GM04503 (cell line): ENCODE measurements at places on chromosomes 1 and 21.

DNA sequence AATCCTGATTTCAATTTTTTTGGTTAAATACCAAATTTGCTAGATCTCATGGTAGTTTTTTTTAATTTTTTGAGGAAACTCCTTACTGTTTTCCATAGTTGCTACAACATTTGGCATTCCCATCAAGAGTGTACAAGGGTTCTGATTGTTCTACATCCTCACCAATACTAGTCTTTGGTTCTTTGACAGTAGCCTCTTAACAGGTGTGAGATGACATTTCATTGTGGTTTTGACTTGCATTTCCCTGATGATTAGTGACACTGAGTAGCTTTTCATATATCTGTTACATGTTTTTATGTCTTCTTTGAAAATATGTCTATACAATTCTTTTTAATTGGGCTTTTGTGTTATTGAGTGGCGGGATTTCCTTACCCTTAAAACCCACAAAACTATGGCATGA, 20.9 kb upstream of the RGS13 start:
- DNase-seq, result no peak

GRCh38 chr21:37249112-37249904, 17.8 kb downstream of the VPS26C start:
- DNase-seq, result no peak

DNA sequence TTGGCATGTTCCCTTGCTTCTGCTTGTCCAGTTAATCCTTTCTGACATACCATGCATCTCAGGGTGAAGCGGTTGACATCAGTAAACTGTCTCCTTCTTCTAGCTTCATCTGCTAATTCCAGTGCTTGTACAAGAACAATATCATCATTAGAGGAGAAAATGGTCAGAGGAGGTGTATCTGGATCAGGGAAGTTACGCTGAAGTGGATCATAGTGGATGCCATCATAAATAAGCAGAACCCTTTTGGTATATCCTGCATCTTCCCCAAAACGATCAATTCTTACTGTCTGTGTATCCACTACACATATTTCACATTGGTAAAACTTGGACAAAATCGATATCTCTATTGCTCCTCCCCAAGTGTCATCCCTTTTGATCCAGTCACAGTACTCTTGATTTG, 2.0 kb downstream of the YOD1 start:
- no peak for DNase-seq

- DNase-seq, result no peak
Observed at GRCh38 chr1:51518033-51518585, 957 bp downstream of the EPS15 start.

- no peak for DNase-seq
Observed at GRCh38 chr21:32710069-32710784, 17.6 kb downstream of the SYNJ1 start.

GRCh38 chr1:166479052-166479631, 312.3 kb upstream of the FAM78B start:
- no peak for DNase-seq

GRCh38 chr1:219664310-219665029, 51.6 kb upstream of the ZC3H11B start:
- DNase-seq, result no peak

DNA sequence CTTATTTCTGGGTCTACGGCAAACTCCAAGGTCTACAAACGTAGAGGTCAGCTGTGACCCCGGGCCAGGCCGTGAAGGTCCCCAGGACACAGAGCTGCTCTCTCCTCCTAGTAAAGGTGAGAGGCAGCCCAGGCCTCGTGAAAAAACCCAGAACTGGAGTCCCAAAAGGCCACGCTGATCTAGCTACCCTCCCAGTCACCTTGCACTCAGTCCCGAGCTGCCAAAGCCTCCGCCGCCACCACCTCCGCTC, 125 bp downstream of the ATP5PF start:
- no peak for DNase-seq

- DNase-seq, result no peak
Observed at GRCh38 chr1:30447701-30448100, 275.7 kb downstream of the MATN1 start.

- no peak for DNase-seq
Observed at GRCh38 chr1:78255383-78255782, 209.6 kb downstream of the GIPC2 start.

GRCh38 chr1:11143907-11144306, 44.2 kb upstream of the EXOSC10 start:
- DNase-seq, result no peak

DNA sequence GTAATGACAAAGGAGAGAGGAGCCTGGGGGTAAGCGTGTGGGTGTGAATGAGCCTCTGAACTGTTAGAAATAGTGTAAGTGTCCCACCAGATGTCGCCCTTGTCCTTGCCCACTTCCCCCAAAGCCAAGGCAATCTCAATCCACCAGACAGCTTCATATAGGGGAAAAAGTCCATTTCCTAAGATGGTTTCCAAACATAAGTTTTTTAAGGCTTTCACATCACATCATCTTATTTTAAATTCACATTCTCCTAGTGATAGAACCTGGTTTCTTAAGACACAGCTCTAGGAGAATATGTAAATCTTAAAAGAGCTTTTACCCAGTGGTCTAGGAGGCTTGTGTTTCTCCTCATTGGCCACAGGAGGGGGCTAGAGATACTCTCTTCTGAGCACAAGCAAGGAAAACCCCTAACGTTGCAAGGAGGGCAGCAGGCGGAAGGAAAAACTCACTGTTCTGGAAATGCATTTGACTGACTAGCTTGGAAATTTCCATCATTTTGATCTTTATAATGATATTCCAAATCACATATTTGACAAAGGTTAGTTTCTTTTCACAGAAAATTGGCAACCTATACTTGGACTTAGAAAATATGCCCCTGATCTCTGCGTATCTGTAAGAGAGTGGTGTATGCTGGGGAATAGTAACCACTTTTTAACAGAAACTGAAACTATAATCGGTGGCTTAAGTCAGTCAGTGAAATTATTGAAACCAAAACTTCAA, 51.9 kb upstream of the LPAR3 start:
- peak; percentile 60 for DNase-seq

DNA sequence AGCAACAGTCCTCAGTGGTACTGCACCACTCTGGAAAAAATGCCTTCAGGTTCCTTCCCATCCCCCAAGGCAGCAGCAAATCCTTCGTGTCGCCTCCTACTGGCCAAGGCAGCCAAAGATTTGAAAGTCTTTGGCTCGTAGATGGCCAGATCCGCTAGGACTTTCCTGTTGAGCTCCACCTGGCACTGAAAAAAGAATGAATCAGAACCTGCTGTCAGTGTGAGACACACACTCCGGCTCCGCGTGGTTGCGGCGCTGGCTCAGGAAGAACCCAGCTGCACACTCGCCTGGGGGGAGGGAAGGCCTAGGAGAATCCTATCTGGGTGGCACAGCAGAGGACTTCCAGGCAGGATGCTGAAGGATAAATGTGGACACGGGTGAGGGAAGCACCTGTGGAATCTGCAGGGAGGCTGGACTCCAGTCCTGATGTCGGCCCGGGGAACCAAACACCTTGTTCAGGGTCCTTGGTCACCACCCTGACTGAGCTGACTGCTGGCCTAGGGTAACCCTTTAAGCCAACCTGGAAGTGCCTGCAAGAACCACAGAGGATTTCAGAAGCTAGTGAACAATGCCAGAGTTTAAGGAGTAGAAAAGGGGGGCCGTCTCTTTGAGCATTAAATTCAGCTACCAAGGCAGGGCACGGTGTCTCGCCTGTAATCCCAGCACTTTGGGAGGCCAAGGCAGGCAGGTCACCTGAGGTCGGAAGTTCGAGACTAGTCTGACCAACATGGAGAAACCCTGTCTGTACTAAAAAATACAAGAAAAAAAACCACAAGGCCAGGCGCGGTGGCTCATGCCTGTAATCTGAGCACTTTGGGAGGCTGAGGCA, 3.2 kb upstream of the CCNL2 start:
- no peak for DNase-seq

DNA sequence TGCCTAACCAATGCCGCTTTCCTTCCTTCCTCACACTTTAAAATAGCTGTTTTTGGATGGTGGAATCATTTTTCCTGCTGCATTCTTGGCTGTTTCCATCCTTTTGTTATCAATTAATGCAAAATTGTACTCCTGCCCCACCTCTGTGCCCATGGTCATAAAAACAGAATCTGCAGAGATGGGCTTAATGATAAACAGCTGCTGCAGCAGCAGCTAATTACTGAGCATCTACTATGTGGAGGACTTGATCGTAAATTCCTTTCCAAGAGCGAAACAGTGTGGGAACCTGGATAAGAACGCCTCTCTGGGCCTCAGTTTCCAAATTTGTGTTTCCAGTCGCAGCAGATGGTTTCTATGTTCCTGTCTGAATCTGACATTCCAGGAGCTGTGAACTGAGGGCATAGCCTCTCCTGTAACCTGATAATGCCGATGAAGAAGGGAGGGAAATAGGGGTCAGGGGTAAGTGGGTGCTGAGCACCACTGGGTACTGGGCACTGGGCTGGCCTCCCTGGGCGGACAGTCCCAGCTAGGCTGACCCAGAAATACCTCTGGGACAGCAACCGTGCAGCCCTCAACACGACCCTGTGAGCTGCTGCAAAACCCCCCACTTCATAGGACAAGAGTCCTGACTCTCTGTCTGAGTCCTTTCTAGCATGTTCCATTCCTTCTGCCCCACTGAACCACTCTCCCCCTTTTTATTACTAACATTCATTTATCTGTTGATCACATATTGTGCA, 121.7 kb downstream of the DMRTB1 start:
- DNase-seq, result no peak

DNA sequence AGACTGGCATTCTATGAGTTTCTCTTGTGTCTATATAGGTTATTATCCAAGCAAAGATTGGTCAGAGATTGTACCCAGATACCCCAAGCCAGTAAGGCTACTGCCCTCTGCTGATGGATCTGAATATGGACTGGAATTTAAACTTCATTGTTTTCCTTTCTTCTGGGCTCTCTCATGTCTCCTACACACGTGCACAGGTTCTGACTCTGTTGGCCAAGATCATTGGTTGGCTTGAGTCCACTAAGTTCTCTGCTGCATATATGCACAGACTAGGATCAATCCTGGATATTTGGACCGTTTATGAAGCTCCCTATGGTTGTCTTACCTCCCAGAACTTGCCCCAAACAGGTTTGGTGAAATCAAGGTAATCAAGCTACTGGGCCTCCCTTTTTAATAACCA, 69.7 kb downstream of the CC2D1B start:
- peak; percentile 17 for DNase-seq

- no peak for DNase-seq
Observed at GRCh38 chr1:52907068-52907811, 14.3 kb downstream of the ECHDC2 start.

GRCh38 chr1:150922519-150922975, 3.6 kb upstream of the SETDB1 start:
- peak; percentile 67 for DNase-seq

GRCh38 chr1:91751275-91751674, 134.7 kb downstream of the TGFBR3 start:
- DNase-seq, result peak; percentile 61

DNA sequence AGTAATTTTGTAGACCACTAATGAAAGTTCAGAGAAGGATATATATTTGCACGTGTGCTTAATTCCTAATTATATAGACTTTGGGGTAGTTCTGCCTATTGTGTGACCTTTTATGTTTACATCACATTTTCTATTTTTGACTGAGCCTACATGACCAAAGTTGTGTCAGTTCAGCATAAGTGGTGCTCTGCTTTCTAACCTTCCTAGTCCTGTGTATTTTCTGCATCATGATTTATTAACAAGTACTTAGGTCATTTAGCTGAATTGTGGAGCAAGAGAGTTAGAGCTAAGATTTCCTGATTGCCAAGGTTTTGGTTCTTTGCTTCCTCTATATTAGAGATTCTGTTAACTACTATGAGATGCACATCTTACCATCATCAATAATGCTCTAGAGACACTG, 176.0 kb downstream of the C1orf21 start:
- DNase-seq, result no peak

- no peak for DNase-seq
Observed at GRCh38 chr1:202007805-202008489, 2.4 kb upstream of the ELF3 start.

DNA sequence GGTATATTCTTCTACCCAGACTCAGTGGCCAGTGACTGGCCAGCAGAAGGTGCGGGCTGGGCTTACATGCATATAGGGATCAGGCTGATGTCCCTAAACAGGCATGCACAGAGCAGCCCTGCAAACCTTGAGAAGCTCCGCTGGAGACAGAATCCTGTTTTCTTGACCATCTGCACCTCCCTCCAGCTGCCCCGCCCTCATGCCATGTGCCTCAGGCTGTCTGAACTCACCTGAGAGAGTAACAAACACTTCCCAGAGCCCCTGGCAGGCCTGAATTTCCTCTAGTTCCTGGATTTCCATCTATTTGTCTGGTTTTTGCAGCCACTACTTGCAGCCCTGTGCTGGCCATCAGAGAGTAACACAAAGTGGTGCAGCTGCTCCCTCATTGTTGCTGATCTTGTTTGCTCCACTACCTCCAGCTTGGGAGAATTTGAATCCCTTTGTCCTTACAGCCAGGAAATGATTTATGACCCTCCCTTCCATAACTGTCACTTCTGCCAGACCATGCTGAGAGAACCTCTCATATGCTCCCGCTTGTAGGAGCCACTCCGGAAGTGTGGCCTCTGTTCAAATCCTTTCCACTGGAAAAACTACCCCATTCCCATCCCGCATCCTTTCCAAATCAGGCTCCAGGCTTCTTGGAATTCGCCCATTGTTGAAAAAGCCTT, 113.6 kb downstream of the NMNAT2 start:
- no peak for DNase-seq

GRCh38 chr1:181205901-181206300, 117.4 kb downstream of the IER5 start:
- DNase-seq, result no peak

GRCh38 chr21:39961251-39961650, 94.0 kb downstream of the PCP4 start:
- no peak for DNase-seq

DNA sequence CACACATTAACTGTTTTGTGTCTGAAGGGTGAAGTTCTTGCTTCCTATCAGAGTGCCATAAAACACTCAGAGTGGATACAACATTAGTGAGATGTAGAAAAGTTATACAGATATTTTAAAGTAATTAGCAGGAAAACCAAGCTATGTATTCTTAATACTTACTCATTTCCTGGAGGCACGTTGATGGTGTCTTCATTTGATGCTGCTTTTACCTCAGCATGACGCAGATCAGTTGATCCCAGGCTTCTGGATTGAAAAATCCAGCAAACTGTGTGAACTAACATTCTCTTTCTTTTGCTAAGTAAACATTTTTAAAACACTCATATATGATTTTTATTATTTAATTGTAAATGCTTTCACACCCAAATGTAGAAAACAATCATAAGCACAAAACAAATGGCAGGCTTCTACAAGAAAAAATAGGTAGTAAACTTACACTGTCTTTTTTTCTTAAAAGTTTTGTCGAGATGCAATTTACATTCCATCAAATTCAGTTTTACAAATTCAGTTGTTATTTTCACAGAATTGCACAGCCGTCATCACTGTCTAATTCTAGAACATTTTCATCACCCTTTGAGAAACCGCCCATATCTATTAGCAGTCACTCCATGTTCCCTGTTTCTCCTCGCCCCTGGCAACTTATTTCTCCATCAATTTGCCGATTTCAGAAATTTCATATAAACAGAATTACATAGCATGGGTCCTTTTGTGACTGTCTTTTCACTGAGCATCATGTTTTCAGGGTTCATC, 198.9 kb downstream of the LRRC7 start:
- DNase-seq, result no peak
